ENCODE measurements at places on chromosomes 2 and 18. TPM values are rescaled to one million over a fixed set of nuclear protein-coding genes. Genes with fewer than 3 reads are reported as not detected.
A peak's percentile ranks its signal among the peaks of the same experiment; 100 is the strongest.

DNA sequence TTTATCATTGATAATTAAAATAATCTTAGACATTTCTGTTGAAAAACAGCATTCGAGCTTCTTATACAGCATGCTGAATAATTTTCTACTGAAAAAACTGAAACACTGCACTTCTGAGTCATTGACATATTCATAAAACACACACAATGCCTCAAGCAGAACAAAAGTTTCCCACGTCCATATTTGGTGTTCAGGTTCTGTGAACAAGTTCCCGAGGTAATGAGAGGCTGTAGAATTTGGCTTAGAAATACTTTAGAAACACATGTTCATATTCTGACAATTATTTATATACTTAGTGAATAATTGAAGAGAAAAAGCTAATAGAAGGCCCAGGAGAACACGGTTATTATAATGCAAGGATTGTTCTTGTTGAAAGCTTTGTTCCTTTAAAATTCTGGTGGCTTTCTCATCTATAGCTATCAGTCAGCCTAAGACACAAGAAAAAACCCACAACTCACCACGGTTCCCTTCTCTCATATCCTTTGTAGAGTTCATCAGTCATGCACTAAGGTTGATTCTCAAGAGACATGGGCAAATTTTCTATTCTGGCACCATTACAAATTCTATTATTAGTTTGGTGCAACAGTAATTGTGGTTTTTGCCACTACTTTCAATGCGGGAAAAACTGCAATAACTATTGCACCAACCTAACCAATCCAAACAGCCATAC, 194.4 kb downstream of the TMX3 start:
- peak overlapping the region; percentile 70 for H3K27ac ChIP-seq
- H3K4me3 ChIP-seq: no peak overlapping the region
- H3K27me3 ChIP-seq: no peaks in the 10 kb centered on the region
- H3K4me1 ChIP-seq: peaks cover 30% of the 10 kb centered on the region

DNA sequence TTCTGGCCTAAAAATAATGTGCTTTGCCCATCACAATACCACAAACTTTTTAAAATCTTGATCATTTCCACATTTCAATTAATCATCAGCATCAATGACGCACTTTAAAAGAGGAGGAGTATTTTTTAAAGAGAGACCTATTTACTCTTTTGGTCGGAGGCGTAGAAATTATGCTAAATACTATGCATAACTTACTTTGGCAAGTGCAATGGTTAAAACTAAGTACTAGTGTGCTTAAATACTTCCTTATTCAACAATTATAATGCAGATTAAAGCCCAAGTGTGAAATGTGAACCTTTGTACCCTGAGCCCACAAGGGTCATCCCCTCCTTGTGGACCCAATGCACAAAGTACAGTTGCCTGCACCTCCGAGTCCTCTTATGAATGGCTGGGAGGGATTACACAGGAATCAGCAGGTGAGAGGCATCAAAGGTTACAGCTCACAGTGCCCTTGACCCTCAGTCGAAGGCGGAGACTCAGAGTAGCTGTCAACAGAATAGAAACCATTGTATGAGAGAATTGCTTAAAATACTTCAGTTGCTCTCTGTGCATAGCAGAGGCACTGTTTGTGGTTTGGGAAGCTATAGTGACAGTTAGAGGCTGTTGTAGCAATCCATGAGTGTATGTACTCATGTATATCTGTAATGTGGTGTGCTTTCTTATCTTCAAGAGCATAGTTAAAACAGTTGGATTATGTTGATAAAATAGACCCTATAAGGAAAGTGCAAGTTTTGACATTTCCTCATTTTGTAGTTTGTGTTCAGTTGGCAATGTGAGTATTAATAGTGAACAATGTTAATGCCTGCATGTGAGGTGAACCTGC, 151.7 kb upstream of the ITGA4 start:
- H3K36me3 ChIP-seq: no peaks in the 10 kb centered on the region
- H3K27me3 ChIP-seq: no peaks in the 10 kb centered on the region
- no peak overlapping the region for H3K4me3 ChIP-seq
- DNase-seq: no peak
- H3K27ac ChIP-seq: no peak overlapping the region

DNA sequence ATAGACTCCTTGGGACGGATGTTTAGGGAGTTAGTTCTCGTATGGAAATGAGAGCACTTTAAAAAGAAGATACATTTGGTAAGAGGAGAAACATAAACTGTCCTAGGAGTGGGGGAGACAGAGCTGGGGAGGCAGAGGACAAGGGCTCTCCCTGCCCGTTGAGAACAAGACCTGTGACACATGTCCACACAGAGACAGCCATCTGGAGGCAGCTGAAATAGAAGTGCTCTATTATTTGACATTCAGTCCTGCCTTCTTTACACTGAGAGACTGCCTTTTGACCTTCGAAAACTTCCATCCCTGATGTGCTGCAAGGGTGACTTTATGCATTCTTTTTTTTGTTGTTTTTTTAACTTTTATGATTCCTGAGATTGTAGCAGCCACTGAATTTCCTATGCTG, 150.1 kb downstream of the UXS1 start:
- H3K27ac ChIP-seq: no peak overlapping the region
- no peak for DNase-seq
- peaks cover 4% of the 10 kb centered on the region for H3K27me3 ChIP-seq
- H3K4me1 ChIP-seq: no peaks in the 10 kb centered on the region
- peaks cover 2% of the 10 kb centered on the region for H3K36me3 ChIP-seq
- H3K4me3 ChIP-seq: no peak overlapping the region

The SEPTIN10 gene
- 90.9 TPM for total RNA-seq
